ENCODE measurements at places on chromosomes 7 and 10. TPM values are rescaled to one million over a fixed set of nuclear protein-coding genes. Genes with fewer than 3 reads are reported as not detected.

Gene PHTF2
- 15.2 TPM for total RNA-seq

DNA sequence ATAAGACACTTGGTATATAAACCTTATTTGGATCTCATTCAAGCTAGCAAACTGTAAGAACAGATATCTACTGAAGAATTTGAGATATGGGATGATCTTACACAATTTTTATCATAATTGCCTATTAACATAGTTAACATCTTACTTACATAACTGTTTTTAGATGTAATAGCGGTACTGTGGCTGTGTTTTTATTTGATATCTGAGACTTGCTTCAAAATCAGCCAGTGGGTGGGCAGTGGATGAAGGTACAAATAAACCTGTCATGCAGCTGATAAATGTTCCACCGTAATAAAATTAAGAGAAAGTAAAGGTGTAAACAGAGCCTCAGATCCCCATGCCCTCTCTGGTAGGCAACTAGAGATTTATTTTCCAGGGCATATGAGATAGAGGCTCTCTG, 28.4 kb upstream of the PTPRN2 start:
- no peak for DNase-seq

- DNase-seq = no peak
Observed at GRCh38 chr10:92112462-92112861, 178.4 kb downstream of the CPEB3 start.

Gene HYCC1
- 37.5 TPM for total RNA-seq

DNA sequence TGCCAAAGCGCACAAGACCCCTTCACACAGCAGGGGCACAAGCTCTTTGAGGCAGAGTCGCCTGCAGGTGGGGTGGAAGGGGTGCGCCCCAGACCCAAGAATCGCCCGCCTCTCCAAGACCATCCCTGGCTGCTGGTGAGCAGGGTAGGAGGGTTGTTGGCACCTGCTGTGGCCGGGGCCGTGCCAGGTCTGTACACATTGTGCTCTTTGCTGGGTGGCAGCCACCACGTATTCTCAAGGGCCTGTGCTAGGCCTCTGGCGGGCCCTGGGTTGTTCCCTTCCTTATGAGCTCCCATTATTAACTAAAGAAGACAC, 84.4 kb downstream of the LHPP start:
- DNase-seq = no peak

Gene CEP55
- total RNA-seq = 1.4 TPM

DNA sequence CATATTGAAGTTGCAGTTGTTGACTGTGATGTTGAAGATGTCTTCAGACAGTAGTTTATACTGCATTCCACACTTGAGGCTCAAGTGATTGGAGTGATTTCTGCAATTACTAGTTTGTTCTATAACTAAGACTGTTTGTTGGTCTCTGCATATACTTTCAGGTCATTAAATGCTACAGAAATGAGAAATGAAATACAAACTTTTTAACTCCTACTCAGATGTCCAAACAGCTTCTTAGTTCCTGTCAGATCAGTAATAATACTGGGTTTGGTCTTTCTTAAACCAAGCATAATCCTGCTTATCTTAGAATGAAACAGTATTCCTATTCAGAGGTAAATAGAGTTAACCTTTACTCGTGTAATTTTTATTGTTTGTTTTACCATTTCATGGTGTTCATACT, 115.9 kb downstream of the CCNY start:
- no peak for DNase-seq

- no peak for DNase-seq
Observed at GRCh38 chr7:82376739-82377138, 66.8 kb downstream of the CACNA2D1 start.

DNA sequence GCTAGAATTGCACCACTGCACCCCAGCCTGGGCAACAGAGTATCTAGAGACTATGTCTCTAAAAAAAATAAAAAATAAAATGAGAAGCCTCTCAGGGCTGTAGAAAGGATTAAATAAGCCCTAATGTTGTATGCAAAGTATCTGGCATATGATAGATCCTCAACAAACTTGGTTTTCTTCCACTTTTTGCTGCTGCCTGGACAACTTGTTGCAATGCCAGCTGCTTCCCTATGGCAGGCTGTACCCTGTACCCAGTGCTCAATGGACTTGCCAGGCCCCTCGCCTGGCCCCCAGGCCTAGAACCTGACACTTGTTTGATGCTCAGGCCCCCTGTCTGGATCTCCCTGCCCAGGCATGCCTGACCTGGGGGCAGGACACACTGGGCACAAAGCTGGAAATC, 28.5 kb upstream of the CDH23 start:
- no peak for DNase-seq

DNA sequence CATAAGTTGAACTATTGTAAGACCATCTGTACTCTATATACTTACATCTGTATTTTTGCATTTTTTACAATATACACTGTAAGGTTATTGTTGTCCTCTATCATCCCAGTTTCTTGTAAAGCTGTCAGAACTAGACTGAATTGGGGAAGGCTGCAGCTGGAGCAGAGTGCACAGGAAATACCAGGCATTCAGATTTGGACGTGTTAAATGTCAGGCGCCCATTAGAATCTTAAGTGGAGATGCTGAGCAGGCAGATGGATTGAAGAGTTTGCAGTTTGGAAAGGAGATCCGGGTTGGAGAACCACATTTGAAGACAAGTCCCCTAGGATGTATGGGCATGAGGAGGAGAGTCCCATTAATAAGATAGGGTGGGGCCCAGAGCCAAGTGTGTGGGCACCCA, 40.4 kb downstream of the MTURN start:
- no peak for DNase-seq

Gene LRGUK
- 1.8 TPM for total RNA-seq

Gene SPAM1
- total RNA-seq = not detected

Gene BICC1
- total RNA-seq = 11.0 TPM

DNA sequence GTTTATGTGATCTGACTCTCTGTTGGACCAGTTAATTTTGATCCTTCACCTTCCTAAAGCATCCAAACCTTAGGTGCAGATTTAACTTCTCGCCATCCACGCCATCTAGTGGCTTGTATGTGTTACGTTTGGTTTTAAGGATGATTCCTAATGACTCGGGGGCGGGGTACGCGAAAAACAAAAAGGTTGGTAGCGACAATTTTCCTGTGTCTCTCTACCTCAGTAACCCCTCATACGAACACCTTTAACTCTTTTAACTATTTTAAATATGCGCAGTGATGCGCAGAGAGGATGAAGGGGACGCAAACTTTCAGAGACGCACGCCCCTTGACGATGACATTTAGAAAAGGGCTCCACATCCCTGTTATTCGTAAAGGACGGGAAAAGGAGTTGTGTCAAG, 714 bp upstream of the KCND2 start:
- no peak for DNase-seq

Gene UBTD1
- total RNA-seq = 37.7 TPM

Gene HOXA10
- 0.38 TPM for total RNA-seq

GRCh38 chr7:77338260-77338659, 77.9 kb downstream of the GSAP start:
- no peak for DNase-seq

Gene AKR1C8
- total RNA-seq = 0.83 TPM

DNA sequence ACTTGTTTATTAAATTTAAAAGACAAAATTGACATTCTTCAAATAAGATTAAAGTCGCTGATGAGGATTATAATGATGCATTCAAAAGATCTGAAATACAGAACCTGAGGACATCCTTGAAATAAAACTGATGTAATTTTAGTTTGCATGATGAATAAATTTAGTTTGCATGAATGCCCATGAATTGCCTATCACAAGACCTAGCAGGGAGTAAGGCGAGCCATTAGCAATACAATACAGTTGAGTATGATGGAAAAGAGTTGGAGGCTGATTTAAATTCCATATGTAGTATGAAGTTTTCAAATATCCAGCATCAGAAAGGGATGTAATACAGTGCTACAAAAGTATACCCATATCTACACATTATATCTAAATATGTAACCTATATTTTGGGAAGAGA, 321.3 kb downstream of the CACNA2D1 start:
- no peak for DNase-seq

GRCh38 chr7:100065452-100066186, 15.9 kb downstream of the ZNF3 start:
- no peak for DNase-seq

- no peak for DNase-seq
Observed at GRCh38 chr10:61857746-61858145, 43.8 kb upstream of the ARID5B start.

Gene TMEM140
- total RNA-seq = 39.3 TPM

Gene NXPH1
- total RNA-seq = not detected

All from lower lobe of right lung (tissue), 2 donors.